Stimulated activated naive B cell treated with anti-CD40 and anti-IgM and Interleukin-4, amounts not matched to agents 10 μg/mL and 1 μg/mL and 100 μg/mL, for 72 hours (primary cell): ENCODE measurements at places on chromosomes 7 and 10.
A peak's percentile ranks its signal among the peaks of the same experiment; 100 is the strongest.

- DNase-seq = no peak
Measured at GRCh38 chr10:15591937-15592336, 127.8 kb downstream of the ITGA8 start.

- DNase-seq = no peak
Measured at GRCh38 chr7:9835199-9835598, 1138.5 kb upstream of the PHF14 start.

DNA sequence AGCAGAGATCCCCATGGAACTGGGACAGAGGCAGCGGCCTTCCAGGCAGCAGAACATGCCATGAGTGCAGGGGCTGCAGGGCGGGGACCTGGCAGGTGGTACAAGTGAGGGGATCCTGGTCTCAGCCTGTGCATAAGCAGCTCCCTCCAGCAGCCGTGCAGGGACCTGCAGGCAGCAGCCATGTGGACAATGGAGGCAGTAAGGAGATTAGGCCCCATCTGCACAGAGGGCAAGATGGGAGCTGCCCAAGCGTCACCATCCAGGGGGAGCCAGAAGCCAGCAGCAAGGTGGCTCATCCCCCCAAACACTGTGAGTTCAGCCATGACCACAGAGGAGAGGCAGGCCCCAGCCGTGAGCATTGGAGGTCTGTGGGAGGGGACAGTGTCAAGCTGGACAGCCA, 3.1 kb downstream of the DDC start:
- no peak for DNase-seq

DNA sequence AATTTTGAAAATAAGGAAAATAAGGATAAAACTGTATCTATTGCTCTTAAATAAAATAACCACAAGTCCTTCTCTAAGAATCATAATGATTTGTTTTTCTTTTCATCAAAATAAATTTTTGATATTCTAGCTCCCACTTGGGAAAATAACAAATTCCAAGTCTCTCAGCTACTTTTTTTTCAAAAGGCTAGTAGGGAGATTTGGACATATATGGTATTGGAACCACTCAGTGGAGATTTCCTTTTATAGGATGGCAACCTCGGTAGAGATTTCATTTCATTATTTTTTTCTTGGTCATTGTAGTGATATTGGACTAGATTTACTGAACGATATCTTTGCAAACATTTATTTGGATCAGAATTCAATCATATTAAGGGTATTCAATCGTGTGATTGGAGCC, 69.5 kb upstream of the PRKG1 start:
- no peak for DNase-seq

GRCh38 chr10:44589181-44589943, 204.5 kb upstream of the CXCL12 start:
- DNase-seq = no peak

DNA sequence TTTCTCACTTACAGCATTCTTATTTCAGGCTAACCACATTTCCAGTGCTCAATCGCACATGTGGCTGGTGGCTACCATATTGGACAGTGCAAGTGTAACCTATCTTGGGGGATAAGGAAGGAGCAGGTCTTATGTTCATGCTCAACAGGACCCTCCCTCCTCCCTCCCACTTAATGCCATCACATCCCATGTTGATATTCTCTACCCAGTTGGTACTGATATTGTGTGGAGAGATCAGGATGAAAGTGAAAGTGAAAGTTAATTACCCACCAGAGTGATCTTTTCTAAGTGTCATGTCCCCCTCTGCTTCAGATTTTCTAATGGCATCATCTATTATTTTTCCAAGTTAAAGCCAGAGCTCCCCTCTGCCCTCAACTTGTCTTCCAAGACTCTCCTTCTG, 91.6 kb downstream of the BMPER start:
- DNase-seq = no peak

- peak; percentile 80 for DNase-seq
Measured at GRCh38 chr10:79250259-79250658, 97.0 kb upstream of the PPIF start.

DNA sequence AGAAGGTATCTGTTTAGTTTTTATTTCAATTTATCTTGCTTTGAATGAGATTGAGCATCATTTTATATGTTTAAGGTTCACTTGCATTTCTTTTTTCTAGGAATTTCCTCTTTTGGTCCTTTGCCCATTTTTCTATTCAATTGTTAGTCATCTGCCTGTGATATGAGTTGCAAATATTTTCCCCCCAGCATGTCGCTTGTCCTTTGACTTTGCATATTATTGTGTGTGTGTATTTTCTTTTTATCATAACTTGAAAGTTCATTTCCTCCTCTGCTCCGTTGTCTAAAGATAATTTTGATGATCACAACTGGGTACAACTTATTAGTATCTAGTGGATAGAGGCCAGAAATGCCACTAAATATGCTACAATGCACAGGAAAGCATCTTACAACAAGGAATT, 132.7 kb upstream of the MDFIC start:
- DNase-seq = no peak
